Progenitor cell of endocrine pancreas (in vitro differentiated cells): ENCODE measurements at places on chromosomes 3 and 15. TPM values are rescaled to one million over a fixed set of nuclear protein-coding genes. Genes with fewer than 3 reads are reported as not detected.

DNA sequence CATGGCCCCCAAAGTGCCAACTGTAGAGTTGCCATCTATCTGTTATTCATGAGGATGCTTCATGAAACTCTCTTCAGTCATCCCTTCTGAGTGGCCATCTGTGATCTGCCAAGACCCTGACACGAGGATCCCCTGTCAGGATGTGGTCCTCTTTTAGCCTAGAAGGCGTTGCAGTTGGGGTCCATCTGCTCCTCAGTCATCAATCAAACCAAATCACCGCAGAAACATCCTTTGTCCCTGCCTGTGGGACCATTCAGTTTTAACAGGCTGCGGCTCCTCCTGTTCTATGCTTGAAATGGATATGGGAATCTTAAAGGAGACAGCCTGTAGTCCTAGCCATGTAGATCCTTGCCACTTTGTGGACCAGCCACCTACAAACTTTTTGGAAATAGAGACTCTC is 5.9 kb upstream of the RPS27L start:
- H3K36me3 ChIP-seq: no peaks in the 10 kb centered on the region
- no peaks in the 10 kb centered on the region for H3K4me1 ChIP-seq
- no peaks in the 10 kb centered on the region for H3K27me3 ChIP-seq
- DNase-seq: no peak
- H3K4me3 ChIP-seq: no peak overlapping the region
- H3K27ac ChIP-seq: peak overlapping the region; percentile 39

DNA sequence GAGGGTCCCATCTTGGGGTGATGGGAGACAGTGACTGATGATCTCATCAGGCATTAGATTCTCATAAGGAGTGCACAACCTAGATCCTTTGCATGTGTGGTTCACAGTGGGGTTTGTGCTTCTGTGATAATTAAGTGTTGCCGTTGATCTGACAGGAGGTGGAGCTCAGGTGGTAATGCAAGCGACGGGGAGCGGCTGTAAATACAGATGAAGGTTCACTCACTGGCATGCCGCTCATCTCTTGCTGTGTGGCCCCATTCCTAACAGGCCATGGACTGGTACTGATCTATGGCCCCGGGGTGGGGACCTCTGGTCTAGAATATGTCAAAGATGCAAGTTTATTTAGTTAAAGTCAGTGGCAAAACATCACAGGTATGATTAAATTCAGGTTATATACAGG is 8.7 kb downstream of the MEF2A start:
- H3K27ac ChIP-seq: no peak overlapping the region
- no peak for DNase-seq
- peaks cover 19% of the 10 kb centered on the region for H3K4me1 ChIP-seq
- H3K36me3 ChIP-seq: peaks cover 9% of the 10 kb centered on the region
- no peaks in the 10 kb centered on the region for H3K27me3 ChIP-seq

GRCh38 chr3:60716573-60716972 is 534.7 kb downstream of the FHIT start:
- H3K27me3 ChIP-seq: no peaks in the 10 kb centered on the region
- H3K4me1 ChIP-seq: no peaks in the 10 kb centered on the region
- no peak overlapping the region for H3K4me3 ChIP-seq
- no peak overlapping the region for H3K27ac ChIP-seq
- no peak for DNase-seq

DNA sequence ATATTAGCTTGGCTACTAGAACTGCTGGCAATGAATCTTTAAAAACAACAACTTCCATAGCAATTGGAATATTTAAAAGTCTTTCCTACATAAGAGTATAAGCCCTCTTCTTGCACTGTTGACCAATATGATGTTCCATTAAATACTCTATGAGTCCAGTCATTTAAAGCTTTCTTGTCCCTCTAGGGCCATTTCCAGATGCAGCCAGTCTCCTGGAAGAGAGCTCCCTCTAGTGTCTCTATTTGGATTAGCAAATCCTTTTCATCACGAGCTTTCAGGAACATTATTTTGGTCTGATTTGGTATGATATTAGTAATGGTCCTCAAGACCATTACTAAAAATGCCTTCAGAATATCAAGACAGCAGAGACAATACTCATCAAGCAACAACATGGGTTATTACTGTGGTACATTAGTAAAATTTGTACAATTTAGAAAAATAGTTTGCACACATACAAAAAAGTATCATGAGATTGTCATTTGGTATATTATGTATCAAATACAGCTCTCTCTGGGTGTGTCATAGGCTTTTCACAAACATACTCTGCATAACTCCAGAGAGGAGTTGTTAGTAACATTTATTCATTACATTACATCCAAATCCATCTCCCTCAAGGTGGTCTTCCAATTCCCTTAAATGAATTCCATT is 101.3 kb downstream of the DPH6 start:
- H3K4me1 ChIP-seq: no peaks in the 10 kb centered on the region
- no peak overlapping the region for H3K27ac ChIP-seq
- no peak overlapping the region for H3K4me3 ChIP-seq
- no peaks in the 10 kb centered on the region for H3K27me3 ChIP-seq

DNA sequence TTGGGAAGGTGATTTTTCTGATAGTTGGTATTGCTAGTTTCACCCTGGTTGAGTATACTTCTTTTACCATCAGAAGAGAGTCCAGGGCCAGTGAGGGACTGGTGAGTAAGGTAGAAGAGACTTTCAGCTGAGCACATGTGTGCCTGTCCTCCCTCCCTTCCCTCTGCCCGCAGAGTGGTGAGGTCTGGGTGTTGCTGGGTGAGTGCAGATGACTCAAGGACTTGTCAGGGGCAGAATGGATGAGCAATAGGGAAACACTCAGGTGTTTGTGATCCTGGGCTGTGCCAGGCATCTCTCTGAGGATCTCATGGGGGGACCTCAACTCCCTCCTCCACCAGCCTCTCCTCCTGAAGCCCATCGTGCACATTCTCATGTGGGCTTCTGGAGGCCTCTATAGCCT is 76.0 kb upstream of the GSK3B start:
- H3K4me1 ChIP-seq: peaks cover 4% of the 10 kb centered on the region
- H3K27me3 ChIP-seq: peaks cover 4% of the 10 kb centered on the region
- no peak overlapping the region for H3K4me3 ChIP-seq
- peak overlapping the region; percentile 11 for H3K27ac ChIP-seq
- H3K36me3 ChIP-seq: no peaks in the 10 kb centered on the region
- DNase-seq: no peak

DNA sequence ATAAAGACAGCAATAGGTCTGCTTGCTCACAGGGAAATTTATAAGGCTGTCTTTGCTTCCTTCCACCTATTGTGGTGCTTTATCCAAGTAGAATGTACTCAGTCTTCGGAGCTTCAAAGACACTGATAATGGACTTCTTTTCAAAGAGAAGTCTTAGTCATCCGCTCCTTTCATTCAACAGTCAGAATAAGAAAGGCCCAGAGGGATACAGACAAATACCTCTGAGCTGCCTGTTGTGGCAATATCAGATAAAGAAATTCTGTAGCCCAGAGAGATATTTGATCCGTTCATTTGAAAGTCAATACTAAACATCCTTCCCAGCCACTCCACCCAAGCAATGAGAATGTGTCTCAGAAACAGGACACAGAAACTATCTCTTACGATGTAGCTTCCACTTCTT is 110.0 kb downstream of the FHIT start:
- H3K36me3 ChIP-seq: peaks cover 1% of the 10 kb centered on the region
- no peak overlapping the region for H3K4me3 ChIP-seq
- H3K4me1 ChIP-seq: peaks cover 3% of the 10 kb centered on the region
- DNase-seq: no peak
- H3K27me3 ChIP-seq: no peaks in the 10 kb centered on the region

- no peak overlapping the region for H3K27ac ChIP-seq
- H3K4me1 ChIP-seq: peaks cover 20% of the 10 kb centered on the region
- H3K4me3 ChIP-seq: no peak overlapping the region
- H3K27me3 ChIP-seq: no peaks in the 10 kb centered on the region
- DNase-seq: no peak
- peaks cover 5% of the 10 kb centered on the region for H3K36me3 ChIP-seq
Measured at GRCh38 chr3:64271631-64272030, 46.4 kb upstream of the PRICKLE2 start.

DNA sequence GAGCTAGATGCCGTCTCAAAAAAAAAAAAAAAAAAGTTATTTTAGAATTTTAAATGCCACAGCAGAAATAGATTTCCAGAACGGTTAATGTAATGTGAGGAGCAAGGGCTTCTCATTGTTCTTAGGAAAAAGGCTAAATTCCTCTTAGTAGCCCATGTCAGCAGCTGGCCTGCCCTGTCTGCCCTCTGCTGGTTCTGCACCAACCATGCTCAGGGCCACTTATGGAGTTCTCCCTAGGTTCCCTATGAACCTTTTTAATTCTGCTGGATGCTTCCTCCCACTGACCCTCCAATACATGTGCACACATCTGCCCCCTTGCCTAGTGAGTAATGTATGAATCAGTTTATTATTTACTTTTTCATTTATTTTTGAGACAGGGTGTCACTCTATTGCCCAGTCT is 32.2 kb upstream of the DPPA4 start:
- H3K27me3 ChIP-seq: peaks cover 5% of the 10 kb centered on the region
- no peak overlapping the region for H3K27ac ChIP-seq
- peaks cover 5% of the 10 kb centered on the region for H3K4me1 ChIP-seq
- H3K4me3 ChIP-seq: no peak overlapping the region

GRCh38 chr15:52518487-52519371 is 10.0 kb downstream of the MYO5A start:
- no peaks in the 10 kb centered on the region for H3K27me3 ChIP-seq
- DNase-seq: no peak
- H3K36me3 ChIP-seq: no peaks in the 10 kb centered on the region
- H3K4me3 ChIP-seq: no peak overlapping the region

- DNase-seq: no peak
- no peak overlapping the region for H3K4me3 ChIP-seq
- no peak overlapping the region for H3K27ac ChIP-seq
- H3K27me3 ChIP-seq: no peaks in the 10 kb centered on the region
Measured at GRCh38 chr15:77414789-77415442, 5.0 kb downstream of the PEAK1 start.

DNA sequence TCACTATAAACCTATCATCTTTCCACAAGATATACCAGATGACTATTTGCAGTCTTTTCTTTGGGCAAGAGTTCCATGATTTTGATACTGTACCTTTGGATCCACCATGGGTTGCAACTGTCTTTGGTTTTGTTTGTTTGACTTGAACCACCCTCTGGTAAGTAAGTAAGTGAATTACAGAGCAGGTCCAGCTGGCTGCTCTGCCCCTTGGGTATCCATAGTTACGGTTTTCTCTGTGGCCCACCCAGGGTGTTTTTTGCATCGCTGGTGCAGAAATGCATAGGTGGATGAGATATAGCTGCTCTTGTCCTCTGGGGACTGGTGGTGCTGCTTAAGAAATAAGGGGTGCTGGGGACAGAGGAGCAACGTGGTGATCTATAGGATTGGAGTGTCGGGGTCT is 33.8 kb downstream of the CHDH start:
- H3K36me3 ChIP-seq: peaks cover 2% of the 10 kb centered on the region
- no peak overlapping the region for H3K4me3 ChIP-seq
- H3K27me3 ChIP-seq: no peaks in the 10 kb centered on the region

- no peaks in the 10 kb centered on the region for H3K36me3 ChIP-seq
- no peaks in the 10 kb centered on the region for H3K27me3 ChIP-seq
- no peak overlapping the region for H3K4me3 ChIP-seq
- DNase-seq: no peak
Measured at GRCh38 chr3:104126463-104126862, 1240.2 kb upstream of the ALCAM start.

GRCh38 chr3:39601241-39601640 is 133.8 kb downstream of the MOBP start:
- H3K36me3 ChIP-seq: peaks cover under 1% of the 10 kb centered on the region
- no peak overlapping the region for H3K27ac ChIP-seq
- DNase-seq: no peak
- peaks cover 1% of the 10 kb centered on the region for H3K4me1 ChIP-seq
- H3K27me3 ChIP-seq: no peaks in the 10 kb centered on the region
- H3K4me3 ChIP-seq: no peak overlapping the region

GRCh38 chr15:40325700-40326099 is 2.2 kb downstream of the INAFM2 start:
- H3K27me3 ChIP-seq: peaks cover 64% of the 10 kb centered on the region
- H3K4me1 ChIP-seq: no peaks in the 10 kb centered on the region
- no peak overlapping the region for H3K27ac ChIP-seq
- H3K36me3 ChIP-seq: peaks cover 4% of the 10 kb centered on the region
- no peak overlapping the region for H3K4me3 ChIP-seq
- DNase-seq: no peak

- peaks cover 78% of the 10 kb centered on the region for H3K27me3 ChIP-seq
- H3K4me3 ChIP-seq: no peak overlapping the region
- no peak for DNase-seq
- H3K4me1 ChIP-seq: no peaks in the 10 kb centered on the region
Measured at GRCh38 chr15:78623786-78624497, 3.1 kb upstream of the CHRNA3 start.

DNA sequence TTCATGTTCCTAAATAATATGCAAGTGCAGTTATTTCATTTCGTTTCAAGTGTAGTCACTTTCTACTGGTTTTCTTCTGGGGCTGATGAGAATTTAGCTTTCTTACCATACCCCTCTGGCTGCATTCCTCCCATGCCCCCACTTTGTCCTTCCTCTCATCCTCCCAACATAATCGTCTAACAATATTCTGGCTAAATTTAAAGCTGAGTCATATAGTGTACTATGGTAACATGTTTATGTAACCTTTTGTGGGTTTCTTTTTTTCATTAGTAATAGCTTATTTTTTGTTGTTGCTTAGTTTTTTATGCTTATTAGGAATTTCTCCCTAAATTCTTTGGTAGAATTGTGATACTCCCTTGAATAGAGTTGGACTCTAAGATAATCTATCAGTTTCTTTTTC is 30.5 kb downstream of the DUT start:
- no peaks in the 10 kb centered on the region for H3K36me3 ChIP-seq
- no peak overlapping the region for H3K27ac ChIP-seq
- no peak for DNase-seq
- H3K4me3 ChIP-seq: no peak overlapping the region
- H3K4me1 ChIP-seq: peaks cover 9% of the 10 kb centered on the region

GRCh38 chr15:60324706-60325438 is 72.9 kb downstream of the ANXA2 start:
- no peak for DNase-seq
- peaks cover 4% of the 10 kb centered on the region for H3K4me1 ChIP-seq
- H3K27ac ChIP-seq: no peak overlapping the region
- H3K27me3 ChIP-seq: peaks cover 36% of the 10 kb centered on the region

DNA sequence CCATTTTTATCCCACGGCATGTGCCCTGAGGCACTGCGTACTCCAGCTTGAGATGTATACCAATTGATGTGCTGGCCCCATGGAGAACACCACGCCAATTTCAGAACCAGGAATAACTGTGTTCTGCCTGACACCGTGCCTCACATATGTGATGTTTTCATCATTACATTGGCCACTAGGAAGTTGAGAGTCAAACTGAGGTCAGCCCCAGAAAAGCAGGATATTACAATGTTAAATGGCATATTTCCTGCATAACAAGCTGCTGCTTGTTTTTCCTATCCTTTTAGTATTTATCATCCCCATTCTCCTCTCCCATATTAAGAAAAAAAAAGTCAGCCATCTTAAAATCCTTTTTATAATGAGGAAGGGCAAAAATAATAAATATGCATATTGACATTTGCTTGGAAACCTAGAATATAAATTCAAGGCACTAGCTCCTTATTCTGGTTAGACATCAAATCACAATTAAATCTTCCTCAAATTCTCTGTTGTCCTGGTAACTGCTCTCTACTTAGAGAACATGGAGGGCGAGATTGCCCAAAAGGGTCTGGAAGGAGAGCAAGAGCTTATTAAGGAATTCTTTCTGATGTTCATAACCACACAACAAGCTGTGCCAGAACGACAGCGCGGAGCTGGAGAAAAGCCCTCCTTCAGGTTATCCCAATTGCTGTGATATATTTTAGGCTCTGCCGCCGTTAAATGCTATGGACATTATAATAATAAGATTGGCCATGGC is 112.6 kb downstream of the UACA start:
- H3K4me3 ChIP-seq: no peak overlapping the region
- no peak overlapping the region for H3K27ac ChIP-seq
- H3K4me1 ChIP-seq: peaks cover 22% of the 10 kb centered on the region
- no peak for DNase-seq

GCSAM gene
- not detected in 2 replicates for total RNA-seq

MSL2 gene
- 39.9 and 42.0 TPM in 2 replicates for total RNA-seq

ABHD6 gene
- total RNA-seq: 5.9 and 6.1 TPM in 2 replicates

SLCO2A1 gene
- 27.9 and 28.9 TPM in 2 replicates for total RNA-seq

PSTPIP1 gene
- not detected in 2 replicates for total RNA-seq

USP50 gene
- total RNA-seq: 0.47 and 0.48 TPM in 2 replicates
